ENCODE measurements at places on chromosomes 6 and 20.

GRCh38 chr6:116027801-116028200, 32.9 kb downstream of the FRK start:
- no peak for DNase-seq

DNA sequence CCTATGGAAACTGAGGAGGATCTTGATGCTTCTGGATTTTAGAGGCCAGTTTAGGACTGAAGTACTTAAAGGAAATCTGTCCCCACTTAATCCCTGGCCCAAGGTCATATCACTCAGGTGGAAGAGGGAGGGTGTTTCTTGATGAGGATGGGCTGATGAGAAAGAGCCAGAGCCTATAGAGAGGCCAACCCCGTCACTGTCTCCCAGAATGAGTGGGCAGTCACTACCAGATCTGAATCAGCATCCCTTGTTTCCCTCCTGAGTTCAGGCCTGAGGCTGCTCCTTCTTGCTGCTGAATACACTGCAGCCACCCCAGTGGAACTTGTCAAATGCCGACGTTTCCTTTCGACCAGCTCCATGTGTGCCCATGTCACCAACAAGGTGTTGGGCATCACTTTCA, 14.8 kb downstream of the ARMC12 start:
- no peak for DNase-seq

GRCh38 chr6:167089243-167090142, 33.4 kb upstream of the CCR6 start:
- DNase-seq, result no peak

DNA sequence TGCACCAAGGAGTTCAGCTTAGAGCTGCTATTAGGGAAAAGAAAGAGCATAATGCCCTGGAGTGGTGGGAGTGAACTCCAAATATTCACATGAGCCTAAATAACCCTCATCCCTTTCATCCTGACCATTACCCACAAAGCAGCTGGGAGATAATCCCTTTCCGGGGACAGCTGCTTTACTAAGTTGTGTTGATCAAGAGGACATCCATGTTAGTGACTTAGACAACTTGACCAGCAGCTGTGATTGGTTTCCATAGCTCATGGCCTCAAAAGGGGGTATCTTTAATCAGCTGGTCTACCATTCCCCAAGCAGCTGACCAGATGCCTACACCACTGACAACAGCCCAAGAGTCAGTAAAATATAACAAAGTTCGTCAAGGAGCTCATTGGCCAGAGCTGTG, 75.8 kb upstream of the LY86 start:
- no peak for DNase-seq

DNA sequence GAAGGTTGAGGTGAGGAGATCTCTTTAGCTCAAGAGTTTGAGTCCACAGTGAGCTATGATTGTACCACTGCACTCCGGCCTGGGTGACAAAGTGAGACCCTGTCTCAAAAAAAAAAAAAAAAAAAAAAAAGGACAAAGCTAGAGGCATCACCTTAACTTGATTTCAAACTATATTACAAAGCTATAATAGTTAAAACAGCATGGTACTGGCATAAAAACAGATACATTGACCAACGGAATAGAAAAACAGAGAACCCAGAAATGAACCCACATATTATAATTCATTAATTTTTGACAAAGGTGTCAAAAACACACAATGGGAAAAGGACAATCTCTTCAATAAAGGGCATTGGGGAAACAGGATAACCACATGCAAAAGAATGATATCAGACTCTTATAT, 50.8 kb upstream of the MBOAT1 start:
- no peak for DNase-seq

- DNase-seq, result no peak
These were observed 77.7 kb downstream of the EFHC1 start for GRCh38 chr6:52497652-52498408.
